ENCODE measurements at places on chromosomes 4 and X. TPM values are rescaled to one million over a fixed set of nuclear protein-coding genes. Genes with fewer than 3 reads are reported as not detected.

The NSG1 gene
- total RNA-seq = 28.3 TPM

The UGT2B15 gene
- total RNA-seq = 0.47 TPM

The UGT2B11 gene
- not detected for total RNA-seq

The TLR3 gene
- 28.6 TPM for total RNA-seq

The VSIG1 gene
- total RNA-seq = 1.7 TPM

The NUDT6 gene
- total RNA-seq = 9.2 TPM

The COMMD8 gene
- 12.4 TPM for total RNA-seq

The FRAS1 gene
- 12.4 TPM for total RNA-seq

The HTN3 gene
- not detected for total RNA-seq

The IBSP gene
- not detected for total RNA-seq

The HELT gene
- total RNA-seq = not detected

The CFP gene
- 4.3 TPM for total RNA-seq

The MAGEB17 gene
- total RNA-seq = not detected

The COL4A6 gene
- 16.1 TPM for total RNA-seq

The PLK4 gene
- total RNA-seq = 4.7 TPM

Measured in ureter (tissue), 1 donor.